Omental fat pad (tissue), 4 donors: ENCODE measurements at places on chromosomes 1 and 21.

DNA sequence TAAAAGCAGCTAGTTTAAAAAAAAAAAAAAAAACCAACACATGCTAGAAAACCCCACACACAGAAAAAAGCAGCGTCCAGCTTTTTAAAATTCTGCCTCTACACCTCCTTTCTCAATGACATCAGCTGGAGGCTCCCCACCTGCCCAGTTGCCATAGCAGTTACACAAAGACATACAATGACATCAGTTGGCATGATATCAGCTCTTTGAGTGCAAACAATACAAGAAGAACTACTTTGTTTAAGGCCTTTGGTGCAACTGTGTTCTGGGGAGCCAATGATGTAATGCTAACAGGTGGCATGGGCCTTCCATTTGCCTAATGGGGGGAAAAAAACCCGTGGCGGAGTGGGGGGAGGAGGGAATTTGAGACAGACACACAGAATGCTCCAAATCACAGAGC is 32.9 kb downstream of the DUSP10 start:
- DNase-seq = no peak

DNA sequence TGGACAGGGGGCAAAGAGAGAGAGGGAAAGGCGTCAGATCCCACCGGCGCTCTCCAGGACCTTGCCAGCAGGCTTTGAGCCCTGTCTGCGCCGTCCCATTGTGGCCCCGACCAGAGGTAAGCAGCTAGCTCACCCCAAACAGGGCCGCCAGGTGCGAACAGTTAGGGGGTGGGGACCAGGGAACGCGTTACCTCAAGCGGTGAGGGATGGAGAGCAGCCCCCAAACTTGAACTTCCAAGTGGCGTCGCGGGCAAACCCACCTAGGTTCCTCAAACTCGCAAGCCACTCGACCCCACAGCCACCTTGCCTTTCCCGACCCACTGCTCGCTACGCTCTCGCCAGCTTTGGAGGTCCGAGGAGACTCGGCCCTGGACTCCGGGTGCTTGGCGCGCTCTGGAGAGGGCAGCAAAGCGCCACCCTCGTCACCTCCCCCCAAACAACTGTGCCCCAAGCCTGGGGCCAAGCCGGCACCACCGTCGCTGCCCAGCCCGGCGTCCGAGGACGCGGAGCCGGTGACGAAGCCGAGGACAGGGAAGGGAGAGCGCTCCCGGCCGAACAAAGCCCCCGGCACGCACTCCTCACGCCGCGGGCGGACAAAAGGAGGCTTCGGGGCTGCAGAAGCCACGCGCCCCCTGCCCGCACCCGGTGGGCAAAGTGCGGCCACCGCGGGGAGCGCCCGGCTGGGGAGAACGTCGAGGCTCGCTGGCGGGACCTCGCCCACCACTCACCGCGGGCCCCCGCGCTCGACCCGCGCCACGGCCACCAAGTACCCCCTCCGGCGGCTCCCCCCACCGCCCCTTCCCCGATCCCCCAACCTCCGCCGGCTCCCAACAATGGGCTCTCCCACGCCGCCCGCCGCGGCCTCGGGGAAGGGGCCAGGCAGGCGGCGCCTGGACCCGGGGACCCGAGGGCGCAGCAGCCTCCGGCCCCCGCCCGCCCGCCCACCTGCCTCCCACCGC is 976 bp downstream of the SSBP3 start:
- no peak for DNase-seq

DNA sequence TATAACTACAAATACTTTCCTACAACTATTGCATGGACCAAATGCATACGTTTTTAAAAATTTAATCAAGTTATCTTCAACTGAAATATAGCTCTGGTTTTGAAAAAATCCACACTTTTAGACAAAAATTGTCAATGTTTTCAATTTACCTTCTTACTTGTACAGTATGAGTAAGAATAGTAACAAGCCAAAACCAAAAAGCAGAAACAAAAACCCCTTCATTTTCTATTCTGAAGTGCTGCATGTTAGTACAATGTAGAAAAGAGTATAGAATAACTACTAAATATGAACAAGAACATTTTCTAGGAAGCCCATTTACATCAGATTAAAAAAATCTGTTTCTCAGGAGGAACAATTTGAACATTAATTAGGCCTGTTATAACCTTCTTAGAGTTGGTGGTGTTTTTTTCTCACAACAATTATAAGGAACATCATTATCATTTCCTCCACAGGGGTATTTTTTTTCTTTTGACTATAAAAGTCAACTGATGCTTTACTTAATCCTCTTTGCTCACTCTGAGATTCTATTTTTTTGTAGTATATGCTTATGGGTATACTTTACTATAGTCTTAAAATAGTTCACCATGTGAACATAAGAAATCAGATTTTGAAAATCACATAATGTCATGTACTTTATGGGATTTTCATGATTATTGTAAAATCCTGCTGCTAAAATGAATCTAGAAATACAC is 475.4 kb downstream of the PTBP2 start:
- DNase-seq = no peak

- DNase-seq = no peak
Observed at GRCh38 chr1:204337036-204337429, 22.7 kb downstream of the PLEKHA6 start.

GRCh38 chr1:2258122-2258681 is 30.1 kb downstream of the SKI start:
- DNase-seq = no peak

DNA sequence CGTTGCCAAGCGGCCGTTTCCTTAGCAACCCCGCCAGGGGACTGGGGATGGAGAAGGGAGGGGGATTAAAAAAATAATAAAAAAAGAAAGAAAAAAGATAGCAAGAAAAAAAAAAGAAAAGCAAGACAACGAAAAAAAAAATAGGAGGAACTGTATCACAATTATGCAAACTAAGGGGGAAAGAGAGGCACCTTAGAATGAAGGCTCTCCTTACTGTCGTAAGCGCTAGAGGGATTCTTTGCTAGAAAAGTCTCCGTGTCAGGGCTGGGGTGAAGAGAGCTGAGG is 625 bp upstream of the NEGR1 start:
- DNase-seq = no peak

DNA sequence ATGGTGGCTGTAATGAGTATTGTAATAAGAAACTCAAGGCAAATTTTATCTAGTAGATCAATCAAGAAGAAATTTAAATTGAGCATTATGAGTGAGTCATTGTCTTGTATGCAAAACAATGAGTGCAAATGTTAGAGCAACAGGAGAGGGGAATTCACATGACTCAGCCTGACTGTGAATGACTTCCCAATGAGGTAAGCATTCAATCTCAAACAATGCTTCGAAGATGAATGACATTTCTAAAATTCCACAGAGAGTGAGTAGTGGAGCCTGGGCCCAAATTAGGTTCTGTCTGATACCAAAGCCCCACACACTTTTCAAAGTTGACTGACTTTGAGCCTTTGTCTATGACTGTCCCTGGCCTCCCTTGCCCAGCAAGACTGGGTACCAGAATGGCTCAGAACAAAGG is 738.0 kb downstream of the PTPRU start:
- DNase-seq = no peak

GRCh38 chr1:119482517-119483425 is 24.2 kb upstream of the HSD3B1 start:
- no peak for DNase-seq

GRCh38 chr1:56453016-56453415 is 126.3 kb downstream of the PLPP3 start:
- no peak for DNase-seq

DNA sequence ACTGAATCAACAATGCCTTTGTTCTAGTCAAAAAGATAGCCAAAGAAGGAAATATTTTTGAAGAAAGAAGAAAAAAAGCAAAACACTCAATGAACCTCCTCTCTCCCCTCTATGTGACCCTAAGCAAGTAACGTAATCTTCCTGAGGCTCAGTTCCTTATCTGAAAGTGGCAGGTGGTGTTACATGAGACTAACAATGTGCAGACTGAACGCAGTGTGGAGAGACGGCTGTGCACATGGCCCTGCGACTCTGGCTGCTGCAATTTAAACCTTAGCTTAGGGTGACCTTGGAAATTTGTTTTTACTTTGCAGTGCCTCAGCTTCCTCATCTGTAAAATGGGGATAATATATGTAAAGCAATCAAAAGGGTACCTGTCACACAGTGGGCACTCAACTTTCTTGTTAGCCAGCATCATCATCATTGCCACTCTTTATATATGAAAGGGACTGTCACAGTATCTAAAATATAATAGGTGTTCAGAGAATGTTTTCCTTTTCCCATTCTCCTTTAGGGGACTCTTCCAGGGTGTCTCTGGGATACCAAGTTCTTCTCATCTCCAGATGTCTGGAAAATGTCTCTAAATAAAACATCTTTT is 100.1 kb upstream of the JUN start:
- DNase-seq = no peak

DNA sequence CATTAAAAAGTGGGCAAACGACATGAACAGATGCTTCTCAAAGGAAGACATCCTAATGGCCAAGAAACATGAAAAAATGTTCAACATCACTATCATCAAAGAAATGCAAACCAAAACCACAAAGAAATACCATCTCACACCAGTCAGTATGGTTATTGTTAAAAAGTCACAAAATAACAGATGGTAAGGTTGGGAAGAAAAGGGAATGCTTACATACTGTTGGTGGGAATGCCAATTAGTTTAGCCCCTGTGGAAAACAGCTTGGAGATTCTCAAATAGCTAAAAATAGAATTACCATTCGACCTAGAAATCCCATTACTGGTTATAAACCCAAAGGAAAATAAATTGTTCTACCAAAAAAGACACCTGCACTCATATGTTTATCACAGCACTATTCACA is 369.4 kb downstream of the KCNH1 start:
- no peak for DNase-seq

GRCh38 chr21:44443891-44444285 is 11.4 kb upstream of the LRRC3 start:
- DNase-seq = no peak

GRCh38 chr1:13992489-13993285 is 292.7 kb downstream of the PRDM2 start:
- no peak for DNase-seq

DNA sequence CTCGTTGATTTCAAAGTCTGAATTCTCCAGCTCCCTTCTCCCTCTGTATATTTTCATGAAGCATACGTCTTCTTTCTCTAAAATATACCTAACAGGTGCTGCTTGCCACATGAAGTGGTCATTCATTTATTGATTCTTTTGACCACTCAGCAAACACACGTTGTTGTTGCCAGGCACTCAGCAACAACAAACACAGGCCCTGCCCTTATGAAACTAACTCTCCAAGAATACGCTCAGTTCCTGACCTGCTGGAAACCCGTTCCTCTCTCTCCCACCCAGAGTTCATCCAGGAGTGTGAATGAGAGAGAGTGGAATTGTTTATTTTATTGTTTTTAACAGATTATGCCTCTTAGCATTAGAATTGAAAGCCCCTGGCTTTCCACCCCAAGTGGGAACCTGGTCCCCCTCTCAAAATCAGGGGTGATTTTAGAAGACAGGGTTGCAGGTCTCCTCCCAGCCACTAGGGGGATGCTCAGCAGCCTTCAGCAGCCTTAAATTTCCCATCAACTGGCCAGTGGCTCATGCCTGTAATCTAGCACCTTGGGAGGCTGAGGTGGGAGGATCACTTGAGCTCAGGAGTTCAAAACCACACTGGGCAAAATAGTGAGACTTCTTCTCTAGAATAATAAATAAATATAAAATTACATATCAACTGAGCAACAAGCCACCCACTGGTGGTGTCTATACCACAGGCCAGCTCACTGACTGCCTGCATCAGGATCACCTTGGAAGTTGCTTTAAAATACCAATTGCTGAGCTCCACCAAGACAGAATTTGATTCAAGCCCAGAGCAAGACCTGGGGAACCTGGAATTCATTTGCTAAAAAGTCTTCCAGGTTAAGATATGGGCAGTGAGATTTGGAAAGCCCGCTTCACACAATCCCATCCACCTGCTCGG is 181.0 kb upstream of the KLHDC7A start:
- no peak for DNase-seq

- DNase-seq = no peak
Observed at GRCh38 chr1:33736496-33736895, 127.4 kb upstream of the HMGB4 start.

DNA sequence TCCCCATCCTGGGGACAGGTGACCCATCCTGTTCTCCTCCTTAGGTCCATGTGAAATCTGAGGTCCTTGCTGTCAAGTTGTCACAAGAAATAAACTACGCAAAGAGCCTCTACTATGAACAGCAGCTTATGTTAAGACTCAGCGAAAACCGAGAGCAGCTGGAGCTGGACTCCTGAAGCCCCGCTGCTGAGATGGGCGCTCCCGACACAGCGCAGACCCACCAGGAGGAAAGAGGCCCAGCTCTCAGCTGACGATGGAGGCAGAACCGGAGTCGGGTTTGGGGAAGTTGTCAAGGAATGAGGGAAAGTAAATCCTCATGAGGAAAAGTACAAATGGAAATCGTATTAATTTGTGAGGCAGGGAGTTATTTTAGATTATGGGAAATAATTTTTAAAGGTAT is 109.2 kb downstream of the DHRS3 start:
- no peak for DNase-seq

- peak; percentile 52 for DNase-seq
Observed at GRCh38 chr1:12173631-12174121, 6.9 kb downstream of the TNFRSF1B start.

DNA sequence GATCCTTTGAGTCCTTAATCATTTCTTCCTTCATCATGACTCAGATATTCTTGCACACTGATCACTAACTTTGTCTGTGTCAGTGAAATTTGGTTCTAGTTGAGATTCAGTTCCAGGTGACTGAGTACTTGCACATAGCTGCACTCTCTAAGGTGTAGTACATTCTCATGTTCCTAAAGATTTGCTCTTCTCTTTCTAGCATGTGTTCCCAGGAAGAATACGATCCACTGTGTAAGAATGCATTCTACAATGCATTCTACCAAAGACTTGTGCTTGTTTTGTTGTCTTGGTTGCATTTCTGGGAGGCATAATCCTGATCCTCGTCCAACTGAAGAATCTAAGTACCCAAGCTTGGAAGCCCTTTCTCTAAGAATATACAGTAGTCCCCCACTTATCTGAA is 104.3 kb upstream of the CDC42BPA start:
- no peak for DNase-seq
